ENCODE measurements at places on chromosomes 16 and 17.

- peak; percentile 57 for DNase-seq
Measured at GRCh38 chr17:15260376-15261257, 4.5 kb downstream of the PMP22 start.

GRCh38 chr17:48160177-48161081 lies 52.9 kb downstream of the SNX11 start:
- DNase-seq, result no peak

DNA sequence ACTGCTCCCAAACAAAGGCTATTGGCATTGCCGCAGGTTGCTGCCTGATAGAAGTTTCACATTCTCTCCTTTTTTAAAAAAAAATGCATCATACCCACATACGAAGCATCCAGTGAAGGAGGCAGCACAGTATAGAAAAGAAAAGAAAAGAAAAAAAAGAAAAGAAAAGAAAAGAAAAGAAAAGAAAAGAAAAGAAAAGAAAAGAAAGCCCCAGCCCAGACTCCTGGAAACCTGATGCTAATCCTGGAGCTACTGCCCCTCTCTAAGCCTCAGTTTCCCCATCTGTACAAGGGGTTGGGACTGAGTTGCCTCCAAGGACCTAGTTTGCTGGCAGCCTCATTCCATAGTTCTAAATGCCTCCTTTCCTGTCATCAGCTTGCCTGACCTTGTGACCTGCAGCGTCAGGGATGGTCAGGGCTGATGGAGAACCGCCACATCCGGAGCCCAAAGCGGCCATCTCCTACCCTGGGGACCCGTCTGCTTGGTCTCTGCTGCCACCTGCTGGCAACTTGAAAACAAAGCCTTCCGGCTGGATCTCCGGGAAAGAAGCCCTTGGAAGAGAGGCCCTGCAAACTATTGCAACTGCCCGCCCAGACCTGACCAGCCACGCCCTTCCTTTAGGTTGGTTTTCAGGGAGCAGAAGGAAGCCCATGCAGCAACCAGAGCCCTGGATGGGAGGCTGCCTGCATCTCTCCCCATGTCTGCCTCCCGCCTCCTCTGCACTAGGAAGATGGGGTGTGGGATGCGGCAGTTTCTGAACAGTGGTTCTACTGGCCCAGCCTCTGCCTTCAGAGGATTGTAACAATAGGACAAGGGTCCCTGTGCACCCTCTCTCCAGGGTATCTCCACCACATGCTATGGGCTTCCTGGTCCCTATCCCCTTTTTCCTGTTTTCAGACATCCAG lies 13.0 kb downstream of the AIPL1 start:
- peak; percentile 52 for DNase-seq

- DNase-seq, result no peak
Measured at GRCh38 chr16:10878644-10879501, 1.9 kb downstream of the CIITA start.

- DNase-seq, result no peak
Measured at GRCh38 chr16:29011112-29011511, 26.3 kb downstream of the LAT start.

- DNase-seq, result no peak
Measured at GRCh38 chr17:705011-705410, 9.6 kb downstream of the VPS53 start.

Measured in stimulated activated naive B cell treated with anti-CD40 and anti-IgM and Interleukin-4, amounts not matched to agents 10 μg/mL and 1 μg/mL and 100 μg/mL, for 72 hours (primary cell).